ENCODE measurements at places on chromosomes 6 and 20. TPM values are rescaled to one million over a fixed set of nuclear protein-coding genes. Genes with fewer than 3 reads are reported as not detected.

- peak; percentile 95 for DNase-seq
Measured at GRCh38 chr20:25696371-25697131, at the start of gene ZNF337. Gene ZNF337, minus strand, starts transcription at chr20:25696853. Its CDS starts 10,436 bp downstream, at chr20:25686417.

Gene GJA10
- total RNA-seq, result not detected

- no peak for DNase-seq
Measured at GRCh38 chr20:24490598-24490997, 21.2 kb downstream of the SYNDIG1 start.

DNA sequence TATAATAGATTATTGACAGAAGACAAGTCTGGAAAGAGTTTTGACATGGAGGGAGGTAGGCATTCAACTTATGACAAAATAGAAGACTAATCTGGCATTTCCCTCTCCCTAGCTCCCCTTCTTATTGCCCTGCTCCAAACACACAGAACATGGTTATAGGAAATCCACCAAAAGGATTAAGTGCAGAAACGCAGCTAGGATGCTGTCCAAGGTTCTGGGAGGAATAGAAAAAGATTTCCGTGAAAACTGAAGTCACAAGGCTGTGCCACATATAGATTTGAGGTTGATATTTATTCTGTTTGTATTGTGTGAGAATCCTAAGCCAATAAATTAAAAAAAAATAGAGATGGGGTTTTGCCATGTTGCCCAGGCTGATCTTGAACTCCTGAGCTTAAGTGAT lies 107.9 kb upstream of the MAP3K7 start:
- no peak for DNase-seq

Gene IRF4
- total RNA-seq, result 76.9 TPM

DNA sequence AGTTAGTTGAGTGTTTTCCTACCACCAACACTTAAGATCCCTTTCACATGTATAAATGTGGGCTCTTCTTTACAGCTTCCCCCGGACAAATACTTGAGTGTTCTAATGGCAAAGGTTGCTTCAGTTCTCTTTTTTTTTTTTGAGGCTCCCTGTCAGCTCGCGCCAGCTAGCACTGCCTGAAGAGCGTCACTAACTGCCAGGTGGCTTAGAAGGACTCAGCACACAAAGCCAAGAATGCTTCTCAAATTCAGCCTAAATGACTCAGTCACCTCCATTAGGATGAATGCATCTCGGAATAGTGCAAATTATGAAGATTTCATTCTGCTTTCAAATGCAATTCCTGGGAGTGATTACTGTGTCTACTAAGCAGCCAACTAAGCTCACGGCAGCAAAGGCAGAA lies 150.7 kb upstream of the BTBD3 start:
- no peak for DNase-seq

Gene SIRPB1
- total RNA-seq, result 1.8 TPM

Gene LAMA5
- total RNA-seq, result 6.8 TPM

DNA sequence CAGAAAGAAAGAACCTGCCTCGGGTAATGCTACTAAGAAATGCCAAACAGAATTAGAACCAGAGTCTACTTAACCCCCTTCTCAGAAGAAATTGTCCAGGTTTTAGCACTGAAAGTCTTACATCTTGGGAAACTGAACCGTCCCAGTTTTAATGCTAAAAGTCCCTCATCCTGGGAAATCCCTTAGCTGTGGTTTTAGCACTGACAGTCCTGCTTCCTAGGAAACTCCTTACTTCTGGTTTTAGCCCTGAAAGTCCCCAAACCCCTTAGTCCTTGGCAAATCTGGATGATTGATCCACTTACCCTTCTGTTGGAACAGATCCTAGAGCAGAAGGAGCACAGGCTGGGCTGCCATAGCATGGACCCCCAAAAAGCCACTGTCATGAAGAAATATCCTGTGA lies 4.8 kb upstream of the TMEM14A start:
- no peak for DNase-seq

- no peak for DNase-seq
Measured at GRCh38 chr6:157240960-157241311, 82.4 kb downstream of the TMEM242 start.

Gene PROKR2
- total RNA-seq, result not detected

GRCh38 chr6:136737871-136738691 lies 54.2 kb downstream of the MAP3K5 start:
- DNase-seq, result no peak

- DNase-seq, result no peak
Measured at GRCh38 chr6:137875606-137876005, 8.5 kb downstream of the TNFAIP3 start.

DNA sequence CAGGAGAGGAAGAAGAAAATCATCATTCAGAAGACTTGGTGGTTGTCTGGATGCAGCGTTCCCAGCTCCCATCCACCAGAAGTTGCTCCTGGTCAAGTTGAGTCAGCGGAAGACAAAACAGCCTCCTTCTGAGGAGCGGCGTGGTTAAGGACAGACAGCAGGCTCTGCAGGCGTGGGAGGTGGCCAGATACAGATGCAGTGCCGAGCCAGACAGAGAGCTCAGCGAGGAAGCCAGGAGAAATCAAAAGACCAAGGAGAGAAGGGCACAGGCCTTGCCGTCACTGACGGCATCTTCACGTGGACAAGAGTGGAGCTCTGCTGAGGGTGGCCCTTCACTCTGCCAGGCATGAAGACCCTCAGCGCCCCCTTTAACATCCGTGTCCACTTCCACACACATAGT lies 158.5 kb downstream of the THBS2 start:
- no peak for DNase-seq

Gene SLX4IP
- 6.4 TPM for total RNA-seq

Gene SUMO4
- total RNA-seq, result not detected

DNA sequence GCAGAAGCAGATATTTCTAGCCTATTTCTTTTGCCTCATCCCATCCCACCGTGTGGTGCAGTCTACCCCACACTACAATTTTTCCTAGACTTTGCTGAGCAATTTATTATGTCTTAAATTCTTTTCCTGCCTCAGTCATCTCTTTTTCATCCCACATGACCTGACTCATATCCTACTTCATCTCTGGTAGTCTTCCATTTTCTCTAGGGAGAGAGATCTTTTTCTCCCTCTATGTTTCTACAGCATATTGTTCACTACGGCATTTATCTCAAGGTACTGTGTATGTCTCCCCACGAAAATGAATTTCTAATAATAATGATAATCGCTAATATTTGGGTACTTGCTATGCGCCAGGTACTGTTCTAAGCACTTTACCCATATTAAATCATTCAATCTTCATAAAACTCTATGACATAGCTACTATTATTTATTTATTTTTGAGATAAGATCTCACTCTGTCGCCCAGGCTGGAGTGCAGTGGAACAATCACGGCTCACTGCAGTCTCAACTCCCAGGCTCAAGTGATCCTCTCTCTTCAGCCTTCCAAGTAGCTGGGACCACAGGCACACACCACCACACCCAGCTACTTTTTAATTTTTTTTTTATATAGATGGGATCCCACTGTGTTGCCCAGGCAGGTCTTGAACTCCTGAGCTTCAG lies 15.6 kb downstream of the PDSS2 start:
- DNase-seq, result no peak

DNA sequence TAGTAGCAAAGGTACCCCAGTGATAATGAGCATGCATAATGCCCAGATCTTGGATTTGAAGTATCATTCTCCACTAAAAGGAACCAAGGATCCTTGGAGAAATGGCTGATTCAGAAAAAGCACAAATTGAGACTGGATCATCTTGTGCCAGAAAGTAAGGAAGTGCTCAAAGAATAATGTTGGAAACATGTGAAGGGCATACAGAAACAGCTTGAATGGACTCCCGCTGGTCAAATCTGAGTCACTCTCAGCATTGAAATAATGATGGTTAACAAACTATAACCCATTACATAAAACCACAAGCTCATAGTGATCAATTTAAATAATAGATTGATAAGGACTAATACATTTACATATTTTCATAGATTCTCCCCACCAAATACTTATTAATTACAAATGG lies 3.6 kb upstream of the OSTM1 start:
- DNase-seq, result no peak

Gene IL17A
- not detected for total RNA-seq

DNA sequence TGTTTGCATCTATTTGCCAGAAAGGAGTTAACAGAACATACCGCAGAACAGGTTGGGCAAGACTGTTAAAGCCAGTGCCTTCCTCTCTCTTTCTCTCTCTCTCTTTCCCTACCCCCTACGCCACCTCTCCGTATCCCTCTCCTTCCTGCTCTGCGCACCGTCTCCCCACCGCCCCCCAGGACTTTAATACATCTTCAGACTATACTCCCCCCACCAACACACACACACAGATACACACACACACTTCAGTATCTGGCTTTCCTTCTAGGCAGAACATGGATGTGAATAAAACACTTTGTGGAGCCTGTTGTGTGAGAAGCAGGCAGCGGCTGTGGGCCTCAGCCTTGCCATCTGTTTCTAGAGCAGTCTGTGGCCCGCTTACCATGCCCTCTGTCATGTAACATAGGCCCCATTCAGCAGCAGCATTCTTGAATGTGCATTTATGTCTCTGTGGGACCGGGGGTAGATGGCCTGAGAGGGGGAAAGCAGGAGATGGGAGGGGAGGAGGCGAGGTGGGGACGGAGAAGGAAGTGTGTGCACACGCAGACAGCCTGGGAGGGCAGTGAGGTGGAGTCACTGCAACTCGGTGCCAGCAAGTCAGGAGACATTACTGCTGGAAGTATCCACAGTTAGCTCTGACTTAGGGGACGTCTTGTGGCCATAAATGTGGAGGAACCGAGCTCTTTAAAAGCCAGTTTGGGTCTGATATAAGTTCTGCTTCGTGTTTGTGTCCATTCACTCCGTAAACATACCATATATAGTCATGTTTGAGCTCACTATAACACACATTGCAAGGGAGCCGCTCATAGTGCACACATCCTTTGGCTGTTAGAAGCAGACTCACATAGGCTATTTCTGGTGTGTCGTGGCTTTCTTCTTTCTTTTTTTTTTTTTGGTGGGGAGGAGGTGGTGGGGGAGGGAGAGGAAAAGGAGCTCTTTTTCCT lies 38.4 kb downstream of the RREB1 start:
- peak; percentile 36 for DNase-seq

DNA sequence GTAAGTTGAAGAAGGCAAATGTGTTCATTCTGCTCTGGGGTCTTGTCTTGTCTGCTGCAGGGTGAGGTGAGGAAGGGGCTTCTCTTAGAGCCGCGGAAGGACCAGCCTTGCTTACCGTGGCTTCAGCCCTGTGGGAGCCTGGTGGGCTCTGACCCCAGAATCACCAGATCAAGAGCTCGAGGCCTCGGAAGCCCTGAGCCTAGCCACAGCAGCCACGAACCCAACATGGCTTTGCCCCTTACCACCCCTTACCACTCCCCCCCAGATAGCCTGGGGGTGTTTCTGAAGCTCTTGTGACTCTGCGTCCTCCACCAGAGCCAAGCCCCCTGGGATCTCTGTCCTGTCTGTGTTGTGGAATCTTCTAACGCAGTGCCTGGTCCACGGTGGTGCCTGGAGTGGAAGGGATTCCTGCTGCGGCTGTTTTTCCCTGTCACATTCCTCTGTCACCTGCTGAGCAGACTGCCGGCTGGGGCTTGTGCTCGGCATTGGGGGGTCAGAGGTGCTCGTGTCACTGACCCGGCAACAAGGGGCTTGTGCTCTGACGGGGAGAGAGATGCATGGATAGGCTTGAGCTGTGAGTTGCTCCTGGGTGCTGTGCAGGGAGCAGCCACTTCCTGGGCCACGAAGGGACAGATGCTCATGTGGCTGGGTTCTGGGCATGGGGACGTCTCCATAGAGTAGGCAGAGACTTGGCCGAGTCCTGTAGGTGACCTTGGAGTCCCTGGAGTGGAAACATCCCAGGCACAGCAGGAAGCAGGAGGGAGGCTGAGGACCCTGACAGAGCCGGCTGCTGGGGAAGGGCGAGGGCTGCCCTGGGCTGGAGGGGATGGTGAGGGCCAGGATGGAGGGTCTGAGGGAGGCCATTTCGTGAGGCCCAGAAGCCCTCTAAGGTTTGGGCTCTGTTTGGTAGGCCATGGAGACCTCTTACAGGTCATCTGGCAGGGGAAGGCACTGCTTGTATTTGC lies 316.0 kb downstream of the QKI start:
- DNase-seq, result no peak

DNA sequence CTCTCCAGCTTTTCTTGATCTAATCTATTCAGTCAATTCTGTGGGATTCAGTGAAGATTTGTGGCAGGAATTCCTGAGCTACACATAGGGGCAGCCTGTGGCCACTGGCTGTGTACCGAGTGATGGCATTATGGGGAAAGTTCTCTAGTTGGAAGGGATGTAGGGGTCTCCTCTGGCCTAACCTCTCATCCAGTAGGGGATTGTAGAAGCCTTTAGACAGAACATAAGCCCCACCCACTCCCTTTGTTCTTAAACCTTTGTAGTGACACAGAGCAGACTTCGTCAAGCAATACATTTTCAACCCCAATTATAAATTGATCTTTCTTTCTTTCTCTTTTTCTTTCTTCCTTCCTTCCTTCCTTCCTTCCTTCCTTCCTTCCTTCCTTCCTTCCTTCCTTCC lies 188.9 kb downstream of the QKI start:
- no peak for DNase-seq

GRCh38 chr6:161434921-161435747 lies 161.3 kb upstream of the AGPAT4 start:
- DNase-seq, result peak; percentile 19

Gene LY6G6D
- total RNA-seq, result not detected

DNA sequence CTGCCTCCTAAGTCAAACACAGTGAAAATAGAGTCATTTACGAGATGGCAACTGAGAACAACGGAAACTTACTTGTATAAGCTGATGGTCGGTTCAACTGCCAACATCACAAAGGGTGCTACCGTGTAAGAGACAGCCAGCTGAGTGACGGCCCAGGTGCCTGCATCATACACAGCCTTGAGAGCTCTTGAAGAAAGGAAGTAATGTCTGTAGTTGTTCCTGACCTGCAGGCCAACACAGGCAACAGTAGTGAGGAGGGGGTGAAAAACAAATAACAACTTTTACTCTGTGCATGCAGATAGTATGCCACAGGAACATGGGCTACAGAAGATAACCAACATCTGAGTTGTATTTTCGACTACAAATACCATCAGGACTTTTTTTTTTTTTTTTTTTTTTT lies 102.7 kb downstream of the MBOAT1 start:
- no peak for DNase-seq

DNA sequence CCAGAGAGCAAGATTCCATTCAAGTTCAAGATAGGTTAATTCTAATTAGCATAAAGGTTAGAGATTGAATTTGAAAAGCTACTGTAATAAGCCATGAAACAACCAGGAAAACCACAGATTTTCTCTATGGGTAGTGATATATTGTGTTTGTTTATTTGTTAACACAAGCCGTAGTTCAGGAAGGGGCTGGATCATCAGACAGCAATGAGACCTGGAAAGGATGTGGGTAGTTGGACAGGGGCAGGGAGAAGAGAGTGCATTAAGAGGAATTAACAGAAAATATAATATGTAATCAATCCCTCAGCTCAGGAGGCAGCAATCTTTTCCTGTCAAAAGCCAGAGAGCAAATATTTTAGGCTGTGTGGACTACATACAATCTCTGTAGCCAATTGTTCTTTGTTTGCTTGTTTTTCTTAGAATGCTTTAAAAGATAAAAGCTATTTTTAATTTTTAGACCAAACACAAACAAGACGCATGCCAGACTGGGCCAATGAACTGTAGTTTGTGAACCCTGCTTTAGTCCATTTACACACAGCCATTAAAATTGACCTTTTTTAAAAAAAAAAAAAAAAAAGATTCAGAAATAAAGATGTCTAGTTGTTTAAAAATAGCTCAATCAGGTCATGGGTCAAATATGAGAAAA lies 398.7 kb upstream of the MARCKS start:
- DNase-seq, result no peak

Gene FOXQ1
- total RNA-seq, result not detected

Measured in SK-MEL-5 (cell line).